Omental fat pad (tissue), 4 donors: ENCODE measurements at places on chromosomes 4 and X. TPM values are rescaled to one million over a fixed set of nuclear protein-coding genes. Genes with fewer than 3 reads are reported as not detected.

Gene ARSH
- total RNA-seq, result not detected

Gene GAB1
- 29.1 TPM for total RNA-seq

Gene CSAG1
- not detected for total RNA-seq

Gene ARHGEF38
- not detected for total RNA-seq

Gene NPNT
- 7.4 TPM for total RNA-seq

Gene PKD2
- 130 TPM for total RNA-seq

Gene ARR3
- not detected for total RNA-seq

GRCh38 chrX:151287954-151288353 lies 109.1 kb upstream of the VMA21 start:
- DNase-seq, result no peak

DNA sequence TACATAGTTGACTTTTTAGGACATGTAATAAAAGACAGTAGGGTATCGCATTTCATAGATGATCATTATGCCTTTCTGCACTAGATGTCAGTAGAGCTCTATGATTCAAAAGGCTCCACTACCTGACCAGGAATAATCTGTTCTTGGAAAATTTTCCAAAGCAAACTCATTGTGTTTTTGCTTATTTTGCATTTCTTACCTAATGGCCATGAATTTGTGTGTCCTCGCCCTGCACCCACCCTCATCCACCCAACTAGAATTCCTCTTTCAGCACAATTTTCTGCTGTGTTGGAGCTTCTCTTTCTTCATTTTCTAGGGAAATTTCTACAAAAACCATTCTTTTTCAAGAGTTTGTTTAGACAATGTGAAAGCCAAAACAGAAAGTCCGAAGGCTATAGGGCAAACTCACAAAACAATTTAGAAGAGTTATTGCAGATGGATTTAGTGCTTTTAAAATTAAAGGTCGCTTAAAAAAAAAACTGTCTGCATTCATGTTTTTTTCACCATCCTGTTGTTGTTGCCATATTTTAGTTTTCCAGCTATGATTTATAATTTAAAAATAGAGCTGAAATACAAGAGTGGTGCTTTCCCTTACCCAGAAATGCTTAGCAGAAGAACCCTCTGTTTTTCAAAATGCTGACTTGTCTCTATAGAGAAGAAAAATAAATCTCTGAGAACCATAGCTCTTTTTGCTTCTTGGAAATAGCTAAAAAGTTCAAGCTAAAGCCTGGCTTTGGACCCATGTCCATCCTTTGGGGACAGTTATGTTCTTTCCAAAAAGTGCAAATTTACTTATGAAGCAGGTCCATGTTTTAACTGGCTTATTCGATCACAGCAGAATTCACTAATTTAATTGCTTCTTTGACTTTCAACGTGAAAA lies 183.7 kb downstream of the SPATA18 start:
- no peak for DNase-seq

- no peak for DNase-seq
Observed at GRCh38 chrX:21972721-21973120, 32.2 kb downstream of the SMS start.

DNA sequence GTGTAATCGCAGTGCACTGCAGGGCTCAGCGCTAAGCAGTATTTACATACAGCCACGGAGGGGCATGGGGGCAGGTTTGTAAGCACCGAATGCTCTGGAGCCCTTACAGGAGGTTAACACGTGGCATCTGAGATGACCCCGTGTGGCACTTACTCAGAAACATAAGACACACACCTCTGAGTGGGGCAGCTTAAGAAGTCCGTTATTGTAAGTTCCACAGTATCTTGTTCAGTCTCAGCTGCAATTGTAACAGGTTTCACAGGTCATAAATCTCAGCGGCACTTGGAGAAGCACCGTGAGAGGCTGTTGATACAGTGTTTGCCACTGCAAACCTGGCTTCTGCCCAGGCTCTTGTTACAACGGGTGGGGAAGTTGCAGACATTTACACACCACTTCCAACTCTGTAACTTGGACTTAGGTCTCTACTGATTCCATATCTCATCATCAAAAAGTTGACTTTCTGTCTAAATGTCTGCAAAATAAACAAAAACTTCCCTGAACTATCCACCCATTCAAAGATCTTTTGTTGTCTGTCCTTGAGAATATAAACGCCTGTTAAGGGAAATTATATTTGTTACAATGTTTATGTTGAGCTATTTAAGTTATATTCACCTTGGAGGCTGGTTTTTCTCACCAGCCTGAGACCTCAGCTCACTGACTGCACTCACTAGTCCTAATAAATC lies 10.3 kb downstream of the CPLX1 start:
- no peak for DNase-seq

DNA sequence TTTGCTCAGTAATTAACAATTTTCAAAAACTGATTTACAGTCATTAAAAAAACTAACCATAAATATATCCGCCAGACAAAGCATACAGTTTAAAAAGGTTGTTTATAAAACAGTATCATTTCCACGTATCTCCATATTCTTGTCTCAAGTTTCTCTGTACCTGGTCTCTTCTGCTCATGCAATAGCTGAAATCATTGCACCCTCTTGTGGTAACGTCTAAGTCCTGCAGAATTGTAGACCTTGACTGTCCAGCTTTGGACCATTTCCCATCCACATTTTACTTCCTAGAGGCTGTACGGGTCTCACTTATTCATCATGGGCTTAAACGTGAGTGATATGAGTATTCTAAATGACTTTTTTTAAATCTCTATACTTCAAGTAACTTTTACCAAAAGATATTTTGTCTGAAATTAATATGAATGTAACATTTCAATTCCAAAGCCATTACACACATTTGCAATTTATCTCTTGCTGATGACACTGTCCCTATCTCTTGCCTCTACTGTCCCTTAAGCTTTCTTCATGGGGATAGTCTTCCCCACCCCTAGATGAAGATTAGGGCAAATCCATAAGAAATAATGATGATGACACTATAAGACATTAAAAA lies 118.5 kb downstream of the BTC start:
- no peak for DNase-seq

DNA sequence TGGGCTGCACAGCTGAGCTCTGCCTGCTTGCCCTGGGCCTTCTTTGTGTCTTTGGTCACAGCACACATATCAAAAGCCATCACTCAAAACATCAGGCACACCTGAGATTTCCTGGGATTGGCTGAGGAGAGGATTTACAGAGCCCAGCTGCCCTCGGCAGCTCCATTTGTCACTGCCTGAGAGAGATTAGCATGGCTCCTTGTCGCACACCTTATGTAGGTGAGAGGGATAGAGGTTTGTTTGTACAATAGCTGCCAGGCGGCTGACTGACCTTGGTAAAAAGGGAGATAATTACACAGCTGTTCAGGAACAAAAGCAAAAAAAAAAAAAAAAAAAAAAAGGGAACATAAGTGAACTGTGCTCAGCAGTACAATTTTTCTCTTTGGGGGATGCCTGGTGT lies 63.2 kb downstream of the MGST2 start:
- DNase-seq, result no peak

GRCh38 chr4:51842167-51842553 lies 793 bp upstream of the DCUN1D4 start:
- DNase-seq, result no peak

GRCh38 chr4:102869569-102870197 lies 891 bp downstream of the CISD2 start:
- DNase-seq, result no peak

DNA sequence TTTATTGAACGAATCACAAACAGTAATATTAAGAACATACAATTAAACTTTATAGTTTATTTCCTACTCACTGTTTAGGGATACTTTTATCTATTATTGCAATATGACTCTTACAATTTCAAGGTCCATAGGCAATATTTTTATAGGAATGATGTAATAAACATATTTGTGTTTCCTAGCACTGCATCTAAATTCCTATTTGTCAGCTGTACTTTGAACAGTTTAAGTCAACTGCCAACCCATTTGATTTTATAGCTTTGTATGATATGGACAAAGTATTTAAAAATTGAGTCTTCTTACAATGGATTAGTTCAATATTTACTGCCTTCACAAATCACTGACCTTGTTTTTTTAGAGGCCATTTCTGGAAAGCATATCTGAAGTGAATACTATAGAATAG lies 199.3 kb downstream of the PCDH7 start:
- DNase-seq, result no peak

GRCh38 chr4:176837169-176837895 lies 44.6 kb upstream of the VEGFC start:
- no peak for DNase-seq

DNA sequence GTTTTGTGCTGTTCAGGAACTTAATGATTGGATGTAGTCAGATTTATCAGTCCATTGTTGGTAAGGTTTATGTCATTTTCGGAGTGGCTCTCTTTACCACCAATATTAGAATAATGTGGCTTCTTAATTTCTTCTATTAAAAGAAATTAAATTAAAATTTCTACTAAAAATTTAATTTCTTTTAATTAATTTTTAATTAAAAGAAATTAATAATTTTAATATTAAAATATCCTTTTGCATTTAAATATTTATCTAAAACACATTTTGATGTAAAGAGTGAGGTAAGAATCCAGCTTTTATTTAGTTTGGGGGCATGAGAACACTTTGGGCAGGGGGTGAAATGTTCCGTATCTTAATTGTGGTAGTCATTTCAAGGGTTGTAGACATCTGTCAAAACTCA lies 15.7 kb upstream of the UFSP2 start:
- no peak for DNase-seq

GRCh38 chr4:57158762-57159161 lies 48.6 kb upstream of the IGFBP7 start:
- no peak for DNase-seq

GRCh38 chrX:149961572-149961971 lies 23.3 kb upstream of the EOLA2 start:
- DNase-seq, result no peak

GRCh38 chrX:112766774-112767173 lies 73.9 kb downstream of the AMOT start:
- no peak for DNase-seq

DNA sequence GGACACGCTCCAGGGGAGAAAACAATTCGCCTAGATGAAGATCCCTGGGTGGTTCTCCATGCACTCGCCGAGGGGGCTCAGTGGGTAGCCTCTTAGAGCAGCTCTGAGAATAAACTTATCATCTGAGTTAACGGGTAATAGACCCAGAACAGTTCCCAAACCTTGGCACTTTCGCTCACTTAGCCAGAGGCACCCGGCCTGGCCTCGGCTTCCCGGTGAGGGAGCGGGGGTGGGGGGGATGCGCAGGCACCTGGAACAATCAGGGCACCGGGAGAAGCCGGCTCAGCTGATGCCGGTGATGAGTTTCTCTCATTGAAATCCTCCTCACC lies 405 bp upstream of the ZAR1 start:
- no peak for DNase-seq

DNA sequence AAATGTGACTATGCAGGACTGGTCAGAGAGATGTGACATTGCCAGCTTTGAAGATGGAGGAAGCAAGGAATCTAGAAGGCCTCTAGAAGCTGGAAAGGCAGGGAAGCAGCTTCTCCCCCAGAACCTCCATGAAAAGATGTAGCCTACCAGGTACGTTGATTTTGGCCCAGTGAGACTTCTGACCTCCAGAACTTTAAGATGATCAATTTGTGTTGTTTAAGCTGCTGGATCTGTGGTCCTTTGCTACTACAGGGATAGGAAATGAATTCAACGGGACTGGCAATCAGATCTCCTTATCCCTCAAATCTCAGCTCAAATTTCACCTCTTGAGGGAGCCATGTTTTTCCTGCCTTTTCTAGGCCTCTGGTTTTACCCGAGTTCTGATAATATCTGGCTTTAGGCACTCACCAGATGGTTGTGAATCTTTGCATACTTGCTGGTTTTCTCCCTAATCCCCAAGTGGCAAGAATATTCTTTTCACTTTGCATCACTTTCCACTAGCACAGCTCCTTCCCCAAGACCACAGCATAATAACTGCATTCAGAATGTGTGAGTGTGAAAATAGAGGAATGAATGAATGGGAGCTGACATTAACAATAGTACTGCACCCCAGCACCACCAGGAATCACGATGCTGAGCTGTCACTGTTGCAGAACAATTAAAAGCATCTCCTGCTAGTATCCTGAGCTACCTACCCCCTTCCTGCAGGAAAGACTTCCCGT lies 25.5 kb upstream of the TMSB4X start:
- no peak for DNase-seq

- DNase-seq, result no peak
Observed at GRCh38 chr4:3605491-3605890, 73.3 kb upstream of the LRPAP1 start.

GRCh38 chr4:121717680-121718237 lies 21.0 kb upstream of the ANXA5 start:
- no peak for DNase-seq

DNA sequence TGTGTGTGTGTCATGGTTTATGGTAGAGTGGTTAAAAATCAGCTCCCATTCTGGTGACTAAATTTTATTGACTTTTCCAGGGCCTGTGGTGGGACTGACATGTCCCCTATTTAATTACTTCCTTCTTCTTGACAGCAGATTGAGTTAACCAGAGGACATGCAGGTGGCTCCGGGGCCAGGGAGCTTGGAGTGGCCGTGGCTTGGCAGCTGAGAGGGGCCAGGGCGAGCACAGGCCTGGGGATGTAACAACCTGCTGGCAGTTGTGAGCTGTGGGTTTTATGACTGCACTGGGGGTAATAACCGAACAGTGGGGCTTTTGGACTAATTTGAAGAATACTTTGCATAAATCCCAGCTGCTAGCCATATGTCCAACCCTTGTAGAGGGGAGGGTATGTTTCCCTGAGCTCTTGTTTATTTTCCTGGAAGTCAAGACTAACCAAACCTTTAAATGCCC lies 186.0 kb downstream of the MID1IP1 start:
- no peak for DNase-seq

GRCh38 chr4:74658116-74658515 lies 136.2 kb downstream of the BTC start:
- DNase-seq, result no peak

GRCh38 chr4:169484485-169484884 lies 127.9 kb downstream of the NEK1 start:
- no peak for DNase-seq

DNA sequence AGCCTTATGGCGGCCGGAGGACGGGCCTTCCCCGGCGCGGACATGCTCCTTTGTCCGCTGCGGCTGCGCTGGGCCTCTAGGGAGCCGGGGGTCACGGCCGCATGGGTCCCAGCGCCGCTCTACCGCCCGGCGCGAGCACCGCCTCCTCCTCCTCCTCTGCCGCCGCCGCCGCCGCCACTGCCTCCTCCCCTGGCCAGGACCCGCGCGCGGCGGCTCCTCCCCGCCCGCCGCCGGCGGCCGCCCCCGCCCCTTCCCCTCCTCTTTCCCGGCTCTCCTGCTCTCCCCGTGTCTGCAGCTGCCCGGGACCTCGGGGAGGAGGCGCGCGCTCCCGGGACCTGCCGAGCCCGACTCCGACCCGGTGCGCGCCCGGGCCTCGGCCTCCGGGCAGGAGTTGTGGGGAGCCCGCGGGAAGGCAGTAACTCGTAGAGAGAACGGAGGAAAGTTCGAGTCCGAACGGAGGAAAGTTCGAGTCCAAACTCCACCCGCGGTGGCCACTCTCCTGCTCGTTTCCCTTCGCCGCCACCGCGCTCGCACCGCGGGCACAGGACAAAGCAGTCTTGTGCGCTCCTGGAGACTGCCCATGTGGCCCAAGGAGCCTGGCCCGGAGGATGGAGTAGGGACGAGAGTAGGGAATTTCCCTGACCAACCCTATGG lies at the start of gene ADGRA3:
Gene ADGRA3, minus strand, starts transcription at position 179 of the 654 bp plus-strand sequence. CDS start 282 bp downstream, outside the sequence.
- no peak for DNase-seq
